Renal pelvis (tissue), 12 donors: ENCODE measurements at places on chromosomes 13 and 19. TPM values are rescaled to one million over a fixed set of nuclear protein-coding genes. Genes with fewer than 3 reads are reported as not detected.

- no peak for DNase-seq
Observed at GRCh38 chr19:39692166-39692565, 12.1 kb upstream of the LGALS14 start.

- DNase-seq = peak; percentile 37
Observed at GRCh38 chr13:97274829-97275649, 52.9 kb downstream of the MBNL2 start.

GPC5 gene
- 4.4 TPM for polyA plus RNA-seq

- no peak for DNase-seq
Observed at GRCh38 chr13:28581451-28581850, 77.5 kb upstream of the POMP start.

DNA sequence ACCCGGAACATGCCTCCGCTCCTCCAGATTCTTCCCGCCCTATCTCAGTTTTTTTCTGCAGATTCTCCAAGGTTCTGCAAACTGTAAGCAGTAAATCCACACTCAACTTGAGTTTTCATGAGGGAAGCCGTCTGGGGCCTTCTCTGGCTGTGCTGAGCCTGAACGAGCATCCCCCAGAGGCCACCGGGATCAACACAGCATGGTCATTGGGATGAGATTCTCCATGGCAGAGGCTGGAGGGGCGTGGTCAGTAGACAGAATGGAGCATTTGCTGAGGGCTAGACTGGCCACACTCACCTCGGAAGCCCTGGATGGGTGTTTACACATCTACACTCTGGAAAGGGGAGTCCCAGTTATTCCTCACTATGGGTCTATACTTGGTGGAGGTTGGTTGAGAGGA lies 2.3 kb upstream of the LILRA4 start:
- DNase-seq = no peak

- DNase-seq = peak; percentile 1
Observed at GRCh38 chr19:44050740-44051649, 841 bp upstream of the ZNF223 start.

TMEM190 gene
- 0.55 TPM for polyA plus RNA-seq
